ENCODE measurements at places on chromosomes 6 and 20.

- no peak for DNase-seq
These were observed 100.7 kb upstream of the SCP2D1 start for GRCh38 chr20:18712882-18713281.

GRCh38 chr6:5135788-5136376 lies 50.7 kb downstream of the PPP1R3G start:
- DNase-seq, result peak; percentile 39

- DNase-seq, result no peak
These were observed 46.3 kb upstream of the IYD start for GRCh38 chr6:150322466-150322871.

GRCh38 chr6:46583721-46584120 lies 68.9 kb downstream of the CYP39A1 start:
- no peak for DNase-seq

DNA sequence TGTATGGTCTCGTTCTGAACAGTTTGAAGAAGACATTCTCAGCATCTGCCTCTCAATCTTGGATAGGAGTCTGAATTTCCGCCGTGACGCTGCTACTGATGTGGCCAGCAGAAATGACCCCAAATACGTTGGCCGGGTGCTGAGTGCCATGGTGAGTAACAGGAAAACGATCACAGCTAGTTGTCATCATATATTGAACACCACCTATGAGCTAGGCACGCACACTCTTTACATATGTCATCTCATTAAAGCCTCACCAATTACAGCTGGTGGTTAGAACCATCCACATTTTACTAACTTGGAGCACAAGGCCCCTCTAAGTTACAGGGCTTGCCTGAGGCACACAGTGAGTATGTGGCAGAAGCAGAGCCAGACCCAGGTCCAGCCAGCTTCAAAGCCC lies 17.1 kb downstream of the TGM3 start:
- no peak for DNase-seq

DNA sequence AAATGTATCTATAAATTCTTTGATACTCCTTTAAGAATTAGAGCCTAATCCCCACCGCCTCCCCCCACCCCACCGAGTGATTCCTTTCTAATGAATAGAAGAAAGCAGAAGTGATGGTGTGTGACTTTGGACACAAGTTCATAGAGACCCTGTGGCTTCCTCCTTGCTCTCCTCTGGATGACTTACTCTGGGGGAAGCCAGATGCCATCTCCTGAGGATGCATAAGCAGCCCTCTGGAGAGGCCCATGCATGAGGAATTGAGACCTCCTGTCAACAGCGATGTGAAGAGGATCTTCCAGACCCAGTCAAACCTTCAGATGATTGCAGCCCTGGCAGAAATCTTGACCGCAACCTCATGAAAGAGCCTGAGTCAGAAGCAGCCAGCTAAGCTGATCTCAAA lies 21.1 kb downstream of the AHCY start:
- DNase-seq, result no peak

DNA sequence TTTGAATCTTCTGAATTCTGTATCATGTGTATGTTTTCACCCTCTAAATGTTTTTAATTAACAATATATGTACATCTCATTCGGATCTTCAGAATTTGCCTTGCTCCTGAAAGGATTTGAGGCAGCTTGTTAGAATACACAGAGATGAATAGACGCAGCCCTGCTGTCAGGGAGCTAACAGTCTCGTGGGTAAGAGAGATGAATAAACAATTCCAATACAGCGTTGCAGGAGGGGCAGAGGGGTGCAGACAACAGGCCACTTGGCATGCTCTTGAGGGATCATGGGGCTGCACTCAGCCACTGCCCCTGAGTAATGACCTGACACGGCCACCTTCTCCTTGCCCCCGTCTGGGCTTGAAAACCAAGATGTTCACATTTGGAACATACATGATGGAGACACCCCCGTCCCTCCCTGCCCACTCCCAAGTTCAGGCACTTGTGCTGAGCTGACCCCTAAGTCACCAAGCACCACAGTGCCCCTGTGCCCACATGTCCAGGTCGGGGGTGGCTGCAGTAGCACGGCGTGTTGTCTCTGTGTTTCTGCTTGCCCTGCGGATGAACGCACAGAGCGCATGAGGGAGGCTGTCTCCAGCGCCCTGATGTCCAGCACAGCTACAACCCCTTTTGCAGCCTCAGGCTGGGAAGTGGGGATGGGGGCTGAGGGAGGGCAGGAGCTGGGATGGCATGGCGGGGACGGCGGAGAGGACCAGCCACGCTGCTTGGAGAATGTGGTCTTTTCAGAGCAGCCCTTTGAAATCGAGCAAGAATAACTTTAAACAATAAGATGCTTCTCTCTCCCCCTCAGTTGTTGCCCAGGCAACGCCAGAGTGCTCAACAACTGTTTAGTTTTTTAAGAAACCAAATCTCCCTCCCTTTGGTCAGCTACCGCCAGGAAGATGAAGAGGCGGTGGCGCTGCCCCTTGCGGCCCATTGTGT lies 33.0 kb upstream of the CDH22 start:
- DNase-seq, result no peak

- DNase-seq, result no peak
These were observed 159.6 kb downstream of the TMEM200A start for GRCh38 chr6:130525408-130525807.

GRCh38 chr20:25399037-25399430 lies 8.4 kb upstream of the ABHD12 start:
- DNase-seq, result peak; percentile 45

- DNase-seq, result no peak
These were observed 467.5 kb downstream of the CDKAL1 start for GRCh38 chr6:21001736-21002135.

GRCh38 chr20:35121186-35121585 lies 25.9 kb downstream of the EDEM2 start:
- DNase-seq, result no peak

GRCh38 chr20:49725694-49726093 lies 12.0 kb upstream of the B4GALT5 start:
- no peak for DNase-seq

- DNase-seq, result no peak
These were observed 149.7 kb downstream of the KIF16B start for GRCh38 chr20:16423311-16424212.

All from activated CD4-positive, alpha-beta T cell treated with anti-CD3 and anti-CD28 coated beads, Interleukin-2, amount 10 ng/mL, durations not matched to agents 7 days and 5 days (primary cell).